ENCODE measurements at places on chromosomes 2 and 18. TPM values are rescaled to one million over a fixed set of nuclear protein-coding genes. Genes with fewer than 3 reads are reported as not detected.

GRCh38 chr2:95354925-95355324, 47.6 kb upstream of the FAHD2A start:
- no peak for DNase-seq

DNA sequence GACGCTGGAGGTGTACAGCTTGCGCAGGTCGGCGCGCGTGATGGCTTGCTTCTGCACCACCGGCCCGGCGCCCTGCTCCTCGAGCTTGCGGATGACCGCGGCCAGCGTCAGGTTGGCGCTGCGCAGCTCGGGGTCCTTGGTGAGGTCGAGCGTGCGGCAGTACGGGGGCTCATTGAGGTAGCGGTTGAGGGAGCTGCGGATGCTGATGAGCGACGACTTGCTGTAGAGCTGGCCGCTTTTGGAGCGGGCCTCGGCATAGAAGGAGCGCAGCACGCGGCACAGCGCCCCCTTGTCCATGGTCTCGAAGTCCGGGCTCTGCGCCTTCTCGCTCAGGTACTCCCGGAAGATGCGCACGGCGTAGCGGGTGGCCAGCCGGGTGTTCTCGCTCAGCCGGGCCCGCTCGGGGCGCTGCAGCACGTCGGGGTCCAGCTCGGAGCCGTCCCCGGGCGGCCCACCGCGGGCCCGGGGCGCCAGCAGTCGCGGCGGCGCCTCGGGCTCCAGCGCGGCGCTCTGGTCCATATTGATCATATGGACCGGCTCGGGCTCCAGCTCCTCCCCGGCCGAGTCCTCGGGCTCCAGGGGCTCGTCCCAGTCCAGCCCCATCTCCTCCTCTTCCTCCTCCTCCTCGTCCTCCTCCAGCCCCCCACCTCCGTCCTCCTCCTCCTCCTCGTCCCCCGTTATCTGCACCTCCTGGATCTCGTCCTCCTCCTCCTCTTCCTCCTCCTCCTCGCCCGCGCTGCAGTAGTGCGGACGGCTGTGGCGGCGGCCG, 523 bp downstream of the KCTD1 start:
- DNase-seq: peak; percentile 35

- DNase-seq: no peak
Measured at GRCh38 chr18:57691363-57691762, 69.7 kb upstream of the NARS1 start.

DNA sequence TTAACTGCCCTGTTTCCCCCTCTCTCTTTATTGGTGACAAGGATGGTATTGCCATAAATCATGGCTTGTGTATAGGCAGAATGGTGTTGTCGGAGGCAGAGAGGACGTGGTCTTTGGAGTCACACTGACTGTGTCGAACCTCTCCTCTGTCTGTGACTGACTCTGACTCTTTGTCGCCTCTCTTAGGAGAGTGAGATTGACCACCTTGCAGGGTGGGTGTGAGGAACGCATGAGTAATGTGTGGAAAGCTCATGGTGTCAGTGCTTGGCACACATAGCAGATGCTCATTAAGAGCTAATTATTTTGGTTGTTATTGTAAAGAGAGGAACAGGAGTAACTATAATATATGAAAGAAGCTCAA, 145.6 kb downstream of the TTC27 start:
- DNase-seq: no peak

DNA sequence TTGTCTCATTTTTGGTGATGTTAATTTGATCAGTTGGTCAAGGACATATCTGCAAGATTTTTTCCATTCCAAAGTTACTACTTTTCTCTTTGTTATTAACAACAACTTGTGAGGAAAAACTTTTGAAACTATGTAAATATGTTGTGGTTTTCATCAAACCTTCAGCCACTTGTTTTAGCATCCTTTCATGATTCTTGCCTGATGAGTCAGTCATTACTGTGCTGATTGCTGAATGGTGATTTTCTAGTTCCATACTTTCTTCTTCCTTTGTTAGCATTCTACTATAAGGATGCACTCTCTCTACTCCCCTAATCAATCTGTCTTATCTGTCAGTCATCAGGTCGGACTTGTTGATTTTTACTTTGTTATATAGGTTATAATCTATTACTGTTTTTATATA, 10.9 kb downstream of the TMEM87B start:
- no peak for DNase-seq

DNA sequence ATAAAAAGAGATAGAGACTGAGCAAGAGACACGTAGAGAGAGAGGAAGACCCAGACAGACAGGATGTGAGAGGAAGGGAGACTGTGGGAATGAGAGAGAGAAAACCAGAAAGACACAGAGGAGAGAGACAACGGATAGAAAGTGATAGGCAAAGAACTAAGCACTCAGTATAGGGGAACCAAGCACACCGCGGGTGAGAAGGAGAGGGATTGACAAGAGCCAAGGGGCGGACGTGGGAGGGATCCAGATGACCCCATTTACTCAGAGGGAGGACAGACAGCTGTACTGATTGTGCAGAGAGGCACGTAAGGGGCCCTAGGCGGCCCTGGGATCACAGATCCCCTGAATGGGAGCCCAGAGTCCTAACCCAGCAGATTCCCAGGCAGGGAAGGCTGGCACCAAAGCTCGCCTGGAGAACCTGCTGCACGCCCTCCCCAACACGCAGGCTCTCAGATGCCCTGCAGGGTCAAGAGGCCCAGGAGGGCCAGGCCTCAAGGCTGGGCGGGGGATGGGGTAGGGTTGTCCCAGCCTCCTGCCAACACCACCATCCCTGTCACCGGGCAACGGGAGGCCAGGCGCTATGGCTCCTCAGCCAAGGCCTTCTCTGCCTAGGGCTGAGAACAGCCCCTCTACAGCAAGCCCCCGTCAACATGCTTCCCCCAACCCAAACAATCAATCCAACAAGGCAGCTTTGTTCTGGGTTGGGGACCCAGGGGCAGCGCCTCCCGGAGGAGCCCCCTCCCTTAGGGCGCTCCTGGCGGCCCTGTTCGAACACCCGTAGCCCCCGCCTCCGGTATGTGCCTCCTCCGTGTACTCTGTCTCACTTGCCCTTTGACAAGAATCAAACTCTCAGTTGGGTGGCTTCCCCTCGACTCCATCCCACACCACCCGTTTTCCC, 579 bp downstream of the LOXL3 start:
- DNase-seq: peak; percentile 27

DNA sequence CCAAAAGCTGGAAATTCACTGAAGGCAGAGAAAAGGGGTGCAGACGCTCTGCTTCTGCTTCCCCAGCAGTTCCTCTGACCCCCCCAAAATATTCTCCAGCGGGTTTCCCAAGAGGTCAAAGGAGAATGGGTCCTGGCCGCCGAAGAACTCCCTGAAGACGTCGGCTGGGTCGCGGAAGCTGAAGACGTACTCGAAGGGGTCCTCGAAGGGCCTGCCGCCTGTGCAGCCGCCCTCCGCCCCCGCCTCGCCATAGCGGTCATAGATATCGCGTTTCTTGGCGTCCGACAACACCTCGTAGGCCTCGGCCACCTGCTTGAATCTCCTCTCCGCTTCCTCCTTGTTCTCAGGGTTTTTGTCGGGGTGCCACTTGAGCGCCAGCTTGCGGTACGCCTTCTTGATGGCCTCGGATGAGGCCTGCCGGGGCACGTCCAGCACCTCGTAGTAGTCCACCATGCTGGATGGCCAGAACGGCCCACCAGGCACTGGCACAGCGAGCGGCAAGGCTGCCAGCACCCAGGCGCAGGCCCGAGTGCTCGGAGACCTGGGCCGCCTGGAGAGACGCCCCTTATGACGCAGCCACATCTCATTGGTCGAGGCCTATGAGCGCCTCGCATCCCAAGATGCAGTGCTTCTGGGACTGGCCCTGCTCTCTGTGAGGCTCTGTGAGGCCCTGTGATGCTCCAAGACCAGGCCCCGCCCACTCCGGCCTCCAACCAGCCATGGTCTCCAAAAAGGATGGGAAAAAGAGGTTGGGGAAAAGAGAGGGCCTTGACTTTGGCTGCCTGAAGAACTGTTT, 14.8 kb downstream of the UGT1A3 start:
- DNase-seq: no peak

DNA sequence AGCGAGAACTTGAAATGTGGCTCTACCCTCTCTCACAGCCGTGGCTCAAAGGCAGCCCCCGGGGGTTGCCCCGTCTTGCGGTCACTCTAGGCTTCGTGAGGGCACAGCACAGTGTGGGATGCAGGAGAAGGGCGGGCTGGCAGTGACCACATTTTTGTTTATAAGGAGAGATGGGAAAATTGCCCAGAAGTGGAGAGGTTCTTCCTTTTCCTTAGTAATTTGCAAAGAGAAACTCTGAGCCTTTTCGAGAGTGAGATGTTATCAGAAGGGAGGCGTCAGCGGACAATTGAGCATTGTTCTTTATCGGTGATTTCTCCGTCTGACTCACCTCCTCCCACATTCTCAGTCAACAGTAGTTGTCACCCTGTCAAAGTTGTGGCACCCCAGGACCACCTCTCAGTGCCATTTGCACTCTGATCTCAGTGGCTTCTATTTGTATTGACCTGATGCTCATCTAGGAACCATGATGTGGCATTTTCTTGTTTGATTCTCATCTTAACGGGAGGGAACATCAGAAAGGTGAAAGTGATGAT, 89.6 kb downstream of the ACAA2 start:
- no peak for DNase-seq

DNA sequence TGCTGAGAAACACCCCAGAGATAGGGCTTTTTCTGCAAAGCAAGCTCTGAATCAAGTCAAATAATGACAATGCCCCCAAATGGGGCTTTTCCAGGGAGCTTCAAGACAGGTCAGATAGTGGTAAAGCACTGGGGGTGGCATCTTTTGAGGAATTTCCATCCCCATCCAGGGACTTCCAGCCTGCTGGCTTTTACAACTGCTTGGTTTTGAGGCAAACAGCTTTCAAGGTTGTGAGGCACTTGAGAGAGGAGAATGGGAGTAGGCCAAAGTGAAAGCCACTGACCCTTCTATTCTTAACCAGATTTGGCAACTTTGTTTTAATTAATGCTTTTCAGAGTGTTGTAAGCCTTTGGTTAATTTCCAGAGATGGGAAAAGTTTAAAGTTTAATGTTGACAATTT, 762.0 kb upstream of the POU3F3 start:
- DNase-seq: no peak

GRCh38 chr2:2572393-2573204, 241.5 kb upstream of the MYT1L start:
- DNase-seq: no peak

- DNase-seq: no peak
Measured at GRCh38 chr2:228374741-228375140, 193.3 kb upstream of the SPHKAP start.

DNA sequence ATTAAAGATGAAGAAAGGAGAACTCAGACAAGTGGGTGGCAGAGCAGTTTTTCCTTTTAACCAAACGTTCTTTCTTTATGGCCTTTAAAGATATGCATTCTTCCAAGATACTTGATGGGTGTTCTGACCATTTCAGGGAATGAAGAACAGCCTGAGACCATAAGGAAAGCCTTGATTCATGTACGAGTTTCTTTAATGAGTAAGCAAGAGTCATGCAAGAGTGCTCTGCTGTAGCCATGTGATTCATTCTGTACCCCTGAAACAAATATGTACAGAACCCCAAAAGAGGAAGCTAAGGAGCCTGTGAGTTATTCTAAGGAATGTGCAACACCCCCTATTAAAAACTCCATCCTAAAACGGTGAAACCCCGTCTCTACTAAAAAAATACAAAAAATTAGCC, 372.8 kb downstream of the MTX2 start:
- no peak for DNase-seq

DNA sequence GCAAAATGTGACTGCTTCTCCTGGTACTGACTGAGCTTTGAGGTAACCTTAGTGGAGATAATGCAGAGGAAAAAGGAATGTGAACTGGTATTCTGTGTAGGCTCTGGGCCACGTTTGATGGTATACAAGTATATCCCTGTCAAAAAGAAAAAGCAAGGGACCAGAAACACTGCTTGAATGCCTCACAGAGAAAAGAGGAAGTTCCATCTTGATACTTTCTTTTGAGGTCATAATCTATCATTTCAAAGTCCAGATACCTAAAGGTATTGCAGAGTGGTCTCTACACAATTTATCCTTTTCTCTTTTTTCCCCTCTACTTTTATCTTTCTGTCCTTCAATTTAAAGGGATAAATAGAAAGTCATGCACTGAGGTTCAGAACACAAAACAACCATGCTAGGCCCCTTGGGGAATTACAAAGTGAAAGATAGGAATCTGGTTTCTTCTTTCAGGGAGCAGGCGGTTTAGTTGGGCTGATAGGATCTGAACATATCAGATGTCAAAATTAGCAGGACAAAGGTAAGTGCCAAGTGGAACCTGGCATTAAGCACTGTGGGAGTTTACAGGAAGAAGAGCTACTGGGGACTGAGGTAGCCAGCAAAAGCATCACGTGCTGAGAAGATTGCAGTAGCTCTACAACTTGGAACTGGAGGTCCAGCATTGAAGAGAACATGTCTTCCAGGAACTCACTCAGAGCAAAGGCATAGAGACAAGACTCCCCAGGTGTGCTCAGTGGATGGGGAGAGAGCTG, 121.2 kb downstream of the LYPD6 start:
- no peak for DNase-seq

DNA sequence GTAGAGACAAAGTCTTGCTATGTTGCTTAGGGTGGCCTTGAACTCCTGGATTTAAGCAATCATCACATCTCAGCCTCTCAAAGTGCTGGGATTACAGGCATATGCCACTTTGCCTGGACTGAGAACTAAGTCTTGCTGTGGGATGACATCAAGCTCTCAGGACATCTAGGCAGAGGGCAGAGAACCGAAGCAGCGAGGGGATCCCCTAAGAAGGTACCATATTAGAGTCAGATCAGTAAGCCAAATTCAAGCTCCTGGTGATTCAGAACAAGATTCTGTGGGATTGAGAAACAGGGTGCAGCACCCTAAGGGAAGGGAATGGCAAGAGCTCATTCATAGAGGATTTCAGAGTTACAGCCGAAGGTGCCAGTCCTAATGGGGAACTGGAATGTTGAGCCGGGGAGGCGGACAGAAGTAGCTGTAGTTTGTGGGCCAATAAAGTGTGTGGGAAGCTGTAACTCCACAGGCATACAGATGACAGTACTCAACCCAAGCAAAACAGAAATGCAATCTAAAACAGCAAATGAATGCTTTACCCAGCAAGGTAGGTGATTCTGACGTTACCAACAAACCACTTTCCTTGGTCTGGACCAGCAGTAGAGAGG, 30.9 kb downstream of the EPHA4 start:
- DNase-seq: no peak

- DNase-seq: no peak
Measured at GRCh38 chr2:85828725-85829124, 60.1 kb downstream of the ST3GAL5 start.

GRCh38 chr2:209451209-209451834, 27.5 kb downstream of the MAP2 start:
- DNase-seq: no peak

RTP5 gene
- total RNA-seq: 0.68 TPM

RFTN2 gene
- not detected for total RNA-seq

DNAJC5G gene
- total RNA-seq: not detected

RFX8 gene
- 0.68 TPM for total RNA-seq

Data from natural killer cell (primary cell).